ENCODE measurements at places on chromosomes 4 and X.

- DNase-seq: no peak
Observed at GRCh38 chr4:151166636-151167035, 67.2 kb downstream of the RPS3A start.

DNA sequence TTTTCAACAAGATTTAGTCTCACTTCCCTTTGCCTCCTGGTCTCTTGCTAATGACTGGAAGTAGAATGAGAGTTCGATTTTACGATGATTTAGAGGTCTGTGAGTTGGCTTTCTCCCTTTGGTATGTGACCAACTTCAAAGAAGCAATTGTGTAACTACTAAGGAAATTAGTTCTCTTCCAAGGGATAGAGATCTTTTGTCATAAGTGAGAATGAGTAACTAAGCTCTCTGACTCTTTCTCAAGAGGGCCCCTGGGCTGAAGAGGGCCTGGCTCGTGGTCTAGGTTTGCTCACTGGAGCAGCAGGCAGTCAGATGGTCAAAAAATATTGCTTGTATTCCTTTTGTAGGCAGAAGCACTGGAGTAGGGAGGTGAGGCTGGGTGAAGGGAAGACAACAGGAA lies 176.3 kb downstream of the ENOX2 start:
- DNase-seq: no peak

GRCh38 chr4:184756399-184756798 lies 22.5 kb upstream of the CENPU start:
- DNase-seq: no peak

GRCh38 chr4:40630335-40631021 lies 814 bp upstream of the RBM47 start:
- DNase-seq: no peak

- DNase-seq: no peak
Observed at GRCh38 chr4:152211936-152212653, 323.8 kb downstream of the FBXW7 start.

- no peak for DNase-seq
Observed at GRCh38 chr4:80922941-80923340, 107.6 kb upstream of the BMP3 start.

DNA sequence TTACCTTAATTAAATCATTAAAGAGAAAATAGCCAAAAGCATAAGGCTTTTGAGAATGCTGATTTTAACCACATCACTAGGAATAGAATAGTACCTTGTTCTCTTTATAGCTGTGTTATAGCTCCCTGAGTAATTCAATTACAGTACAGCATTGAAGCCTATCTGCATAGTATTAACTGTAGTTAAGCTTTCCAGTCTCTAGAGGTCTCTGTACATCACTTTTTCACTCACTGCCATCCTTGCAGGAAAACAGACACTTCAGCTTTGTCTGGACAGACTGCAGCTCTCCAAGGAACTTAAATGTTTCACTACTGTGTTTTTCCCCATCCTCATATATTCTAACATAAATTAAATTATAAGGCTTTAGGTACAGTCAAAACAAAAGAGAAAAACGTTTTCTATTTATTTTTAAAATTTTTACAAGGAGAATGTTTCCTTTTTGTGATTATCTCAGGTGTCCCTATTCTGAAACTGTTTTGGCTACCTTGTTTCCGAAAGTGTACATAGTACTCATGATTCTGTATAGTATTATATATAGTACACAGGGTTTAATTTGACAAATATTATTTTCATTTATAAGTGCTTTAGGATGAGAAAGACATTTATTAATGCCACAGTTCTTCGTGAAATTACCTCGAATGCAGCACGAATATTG lies 407.9 kb downstream of the PCDH18 start:
- DNase-seq: no peak

GRCh38 chr4:90495211-90495610 lies 368.0 kb downstream of the CCSER1 start:
- no peak for DNase-seq

DNA sequence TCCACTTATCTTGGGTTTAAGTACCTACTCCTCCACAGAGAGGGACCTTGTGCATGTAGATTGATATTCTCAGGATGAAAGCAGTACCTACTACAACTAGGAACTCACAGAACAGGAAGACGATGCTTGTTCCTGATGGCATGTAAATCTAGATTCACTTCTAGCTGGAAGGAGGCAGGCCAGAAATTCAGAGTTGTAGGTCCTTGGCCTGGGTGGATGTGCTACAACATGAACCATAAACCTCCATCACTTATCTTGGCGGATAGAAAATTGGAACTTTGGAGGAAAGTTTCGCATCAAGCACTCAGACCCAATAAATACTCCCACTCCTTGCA lies 9.3 kb upstream of the SMIM20 start:
- no peak for DNase-seq
